ENCODE measurements at places on chromosomes 2 and 18.
A peak's percentile ranks its signal among the peaks of the same experiment; 100 is the strongest.

- peak; percentile 41 for DNase-seq
Measured at GRCh38 chr2:206800506-206801417, 35.4 kb downstream of the FASTKD2 start.

DNA sequence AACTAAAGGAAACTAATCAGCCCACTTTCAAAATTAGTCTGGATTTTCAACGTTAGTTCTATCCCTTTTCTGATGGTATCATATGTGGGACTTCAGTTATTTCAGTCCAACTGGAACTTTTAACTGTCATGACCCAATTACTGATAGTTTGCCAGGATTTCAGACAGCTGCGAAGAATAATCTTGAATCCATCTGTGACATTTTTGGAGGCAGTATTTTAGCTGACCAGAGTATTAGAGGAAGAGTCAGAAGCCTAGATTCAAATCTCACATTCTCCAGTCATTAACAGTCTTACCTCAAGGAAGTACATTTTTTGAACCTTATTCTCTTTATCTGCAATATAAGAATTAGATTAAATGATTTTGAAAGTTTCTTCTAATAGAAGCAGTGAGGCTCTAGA is 81.3 kb downstream of the PTRHD1 start:
- no peak for DNase-seq

GRCh38 chr2:18430996-18431748 is 129.3 kb downstream of the RDH14 start:
- no peak for DNase-seq

DNA sequence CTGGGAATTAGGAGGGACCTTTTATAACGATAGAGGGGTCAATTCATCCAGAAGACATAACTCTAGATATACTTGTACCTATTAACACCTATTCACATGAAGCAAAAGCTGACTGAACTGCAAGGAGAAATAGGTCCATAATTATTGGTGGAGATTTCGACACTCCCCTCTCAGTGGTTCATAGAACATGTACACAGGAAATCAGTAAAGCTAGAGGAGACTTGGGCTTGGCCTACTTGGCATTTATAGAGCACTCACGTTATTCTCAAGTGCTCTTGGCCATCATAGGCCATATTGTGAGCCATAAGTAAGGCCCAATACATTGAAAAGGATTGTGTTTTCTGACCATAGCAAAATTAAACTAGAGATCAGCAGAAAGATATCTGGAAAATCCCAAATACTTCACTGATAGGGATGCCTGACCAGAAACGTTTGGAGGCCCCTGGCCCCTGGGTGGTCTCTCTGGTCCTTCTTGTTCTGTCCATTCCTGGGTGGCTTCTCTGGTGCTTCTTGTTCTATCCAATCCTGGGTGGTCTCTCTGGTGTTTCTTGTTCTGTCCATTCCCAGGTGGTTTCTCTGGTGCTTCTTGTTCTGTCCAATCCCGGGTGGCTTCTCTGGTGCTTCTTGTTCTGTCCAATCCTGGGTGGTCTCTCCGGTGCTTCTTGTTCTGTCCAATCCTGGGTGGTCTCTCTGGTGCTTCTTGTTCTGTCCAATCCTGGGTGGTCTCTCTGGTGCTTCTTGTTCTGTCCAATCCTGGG is 49.0 kb downstream of the SNED1 start:
- DNase-seq: no peak

GRCh38 chr2:55779459-55780421 is 86.1 kb upstream of the PNPT1 start:
- no peak for DNase-seq

GRCh38 chr2:189268763-189269162 is 89.2 kb upstream of the COL5A2 start:
- DNase-seq: no peak

- no peak for DNase-seq
Measured at GRCh38 chr2:197705912-197706838, 1.0 kb downstream of the MARS2 start.

- DNase-seq: no peak
Measured at GRCh38 chr18:58544616-58545337, 84.1 kb downstream of the ALPK2 start.

GRCh38 chr2:46050489-46050888 is 246.7 kb upstream of the EPAS1 start:
- no peak for DNase-seq

- no peak for DNase-seq
Measured at GRCh38 chr2:226701052-226701451, 98.6 kb downstream of the IRS1 start.

DNA sequence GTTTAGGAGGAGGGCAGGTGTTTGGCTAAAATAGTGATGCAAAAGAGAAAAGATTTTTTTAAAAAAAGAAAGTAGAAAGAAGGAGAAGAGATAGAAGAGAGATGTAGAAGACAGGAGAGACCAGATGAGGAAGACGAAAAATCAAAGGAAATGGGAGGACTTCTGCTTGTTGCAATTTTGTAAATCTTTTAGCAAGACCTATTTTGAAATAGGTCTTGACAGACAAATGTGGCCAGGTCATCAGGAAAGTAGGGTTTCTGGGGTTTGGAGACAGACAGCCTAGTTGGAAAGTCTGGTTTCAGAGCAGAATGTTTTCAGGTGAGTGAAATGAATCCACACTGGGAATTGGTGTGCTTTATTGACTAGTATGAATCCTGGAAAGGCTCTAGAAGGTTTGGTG is 104.5 kb upstream of the CAVIN2 start:
- DNase-seq: no peak

DNA sequence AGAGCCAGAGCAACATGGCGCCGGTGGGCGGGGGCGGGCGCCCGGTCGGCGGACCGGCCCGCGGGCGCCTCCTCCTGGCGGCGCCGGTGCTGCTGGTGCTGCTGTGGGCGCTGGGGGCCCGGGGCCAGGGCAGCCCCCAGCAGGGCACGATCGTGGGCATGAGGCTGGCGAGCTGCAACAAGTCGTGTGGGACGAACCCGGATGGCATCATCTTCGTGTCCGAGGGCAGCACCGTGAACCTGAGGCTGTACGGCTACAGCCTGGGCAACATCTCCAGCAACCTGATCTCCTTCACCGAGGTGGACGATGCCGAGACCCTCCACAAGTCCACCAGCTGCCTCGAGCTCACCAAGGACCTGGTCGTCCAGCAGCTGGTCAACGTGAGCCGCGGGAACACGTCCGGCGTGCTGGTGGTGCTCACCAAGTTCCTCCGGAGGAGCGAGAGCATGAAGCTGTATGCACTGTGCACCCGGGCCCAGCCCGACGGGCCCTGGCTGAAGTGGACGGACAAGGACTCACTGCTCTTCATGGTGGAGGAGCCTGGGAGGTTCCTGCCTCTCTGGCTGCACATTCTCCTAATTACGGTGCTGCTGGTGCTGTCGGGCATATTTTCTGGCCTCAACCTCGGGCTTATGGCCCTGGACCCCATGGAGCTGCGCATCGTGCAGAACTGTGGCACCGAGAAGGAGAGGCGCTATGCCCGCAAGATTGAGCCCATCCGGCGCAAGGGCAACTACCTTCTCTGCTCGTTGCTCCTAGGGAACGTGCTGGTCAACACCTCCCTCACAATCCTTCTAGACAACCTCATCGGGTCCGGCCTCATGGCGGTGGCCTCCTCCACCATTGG is 507 bp downstream of the CNNM4 start:
- DNase-seq: no peak

DNA sequence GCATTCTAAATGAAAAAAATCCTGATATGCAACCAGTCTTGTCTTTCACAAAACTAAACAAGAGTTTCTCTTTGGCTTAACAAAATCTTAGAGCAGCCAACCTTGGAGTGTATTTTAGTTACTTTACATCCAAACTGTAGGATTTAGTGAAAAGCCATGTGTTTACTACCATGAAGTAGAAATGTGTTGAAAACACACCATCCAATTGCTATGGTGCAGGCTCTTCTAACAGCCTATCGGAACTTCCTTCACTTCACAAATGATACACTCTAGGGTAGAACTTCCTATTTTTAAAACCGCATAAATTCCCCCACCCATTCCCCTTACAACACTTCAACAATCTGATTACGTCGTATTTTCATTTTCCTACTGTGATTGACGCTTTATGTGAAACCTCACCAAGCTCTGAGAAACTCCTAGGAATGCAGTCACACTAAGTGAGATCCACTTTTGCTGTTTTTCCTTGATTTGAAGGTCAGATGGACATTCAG is 74.4 kb upstream of the MAP4K4 start:
- no peak for DNase-seq

- DNase-seq: no peak
Measured at GRCh38 chr18:22734791-22735627, 198.1 kb upstream of the RBBP8 start.

DNA sequence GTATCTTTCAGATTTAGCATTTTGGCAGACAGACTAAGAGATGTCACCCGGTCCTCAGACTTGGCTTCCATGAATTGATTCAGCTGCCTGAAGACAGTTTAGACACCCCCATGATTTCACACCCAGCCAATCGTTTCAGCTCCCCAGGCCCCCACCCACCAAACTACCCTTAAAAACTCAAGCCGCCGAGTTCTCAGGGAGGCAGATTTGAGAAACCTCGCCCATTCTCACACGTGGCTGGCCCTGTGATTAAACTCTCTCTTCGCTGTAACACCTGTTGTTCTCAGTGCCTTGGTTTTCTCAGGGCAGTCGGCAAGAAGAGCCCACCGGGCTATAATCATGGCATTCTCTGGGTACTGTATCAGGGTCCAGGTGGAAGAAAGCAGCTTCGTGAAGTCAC is 35.2 kb downstream of the UXS1 start:
- no peak for DNase-seq

DNA sequence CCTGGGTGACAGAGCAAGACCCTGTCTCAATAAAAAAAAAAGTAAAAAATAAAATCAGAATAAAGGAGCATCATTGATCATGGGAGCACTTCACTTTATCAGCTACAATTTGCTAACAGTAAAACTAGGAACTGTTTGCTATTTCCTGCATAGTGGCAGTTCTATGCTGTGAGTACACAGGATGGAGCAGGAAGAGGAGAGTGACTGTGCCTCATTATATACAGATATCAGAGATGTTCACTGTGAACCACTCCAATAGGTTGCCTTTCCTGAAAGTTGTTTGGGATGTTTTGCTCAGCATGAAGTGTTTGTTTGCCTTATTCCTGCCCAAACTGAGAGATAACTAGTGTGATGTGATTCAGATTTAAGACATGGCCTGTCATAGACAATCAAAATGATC is 151.4 kb upstream of the EPAS1 start:
- DNase-seq: no peak

- no peak for DNase-seq
Measured at GRCh38 chr2:1548910-1549673, 135.8 kb downstream of the TPO start.

DNA sequence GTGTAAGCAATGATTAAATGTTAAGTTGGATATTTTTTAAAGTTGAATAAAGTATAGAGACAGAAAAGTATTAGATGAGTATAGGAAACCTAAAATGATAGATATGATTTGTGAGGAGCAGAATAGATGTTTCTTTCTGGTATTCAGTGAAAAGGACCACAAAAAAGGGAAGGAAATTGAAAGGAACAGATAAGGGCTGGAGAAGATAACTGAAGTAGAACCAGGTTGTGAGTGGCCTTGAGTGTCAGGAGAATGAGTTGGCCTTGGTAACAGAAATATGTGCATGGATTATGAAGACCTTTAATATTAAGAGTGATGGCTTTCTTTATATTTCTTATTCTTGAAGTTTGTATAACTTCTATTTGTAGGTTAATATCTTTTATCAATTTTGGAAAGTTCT is 543.5 kb downstream of the METTL4 start:
- no peak for DNase-seq

DNA sequence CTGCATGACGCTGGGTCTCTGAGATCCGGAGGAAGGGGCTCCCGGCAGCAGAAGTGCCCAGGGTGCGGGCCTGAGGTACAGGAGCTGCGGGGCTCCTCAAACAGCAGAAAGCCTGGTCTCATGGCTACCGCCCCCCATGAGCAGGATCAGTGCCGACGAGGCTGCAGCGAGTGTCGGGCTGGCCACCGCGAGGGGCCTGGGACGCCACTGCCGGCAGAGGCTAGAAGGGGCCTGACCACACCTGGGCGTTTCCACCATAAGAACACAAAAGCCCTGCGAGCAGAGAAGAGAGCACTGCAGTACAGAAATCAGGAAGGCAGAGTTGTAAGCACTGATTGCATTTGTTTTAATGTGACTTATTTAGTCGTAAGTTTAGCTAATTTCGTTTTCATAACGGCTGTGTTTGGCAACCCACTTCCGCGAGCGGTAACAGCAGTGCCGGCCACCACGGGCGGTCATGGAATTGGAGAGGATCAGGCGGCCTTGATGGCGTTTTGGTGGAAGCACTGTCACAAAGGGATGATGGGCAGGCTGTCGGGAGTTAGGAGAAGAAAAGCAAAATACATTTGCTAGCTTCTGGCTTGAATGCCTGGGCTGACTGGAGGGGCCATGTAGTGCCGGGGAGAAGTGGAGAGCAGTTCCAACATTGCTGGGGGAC is 117.4 kb downstream of the HDAC4 start:
- DNase-seq: no peak

- no peak for DNase-seq
Measured at GRCh38 chr2:71348302-71348701, 16.7 kb downstream of the ZNF638 start.

GRCh38 chr18:21865043-21865442 is 124.5 kb downstream of the MIB1 start:
- no peak for DNase-seq

- no peak for DNase-seq
Measured at GRCh38 chr2:183678908-183679307, 554.7 kb downstream of the NUP35 start.

GRCh38 chr18:78903436-78904178 is 76.0 kb upstream of the SALL3 start:
- no peak for DNase-seq

GRCh38 chr18:26190506-26190905 is 35.7 kb upstream of the TAF4B start:
- DNase-seq: peak; percentile 41

DNA sequence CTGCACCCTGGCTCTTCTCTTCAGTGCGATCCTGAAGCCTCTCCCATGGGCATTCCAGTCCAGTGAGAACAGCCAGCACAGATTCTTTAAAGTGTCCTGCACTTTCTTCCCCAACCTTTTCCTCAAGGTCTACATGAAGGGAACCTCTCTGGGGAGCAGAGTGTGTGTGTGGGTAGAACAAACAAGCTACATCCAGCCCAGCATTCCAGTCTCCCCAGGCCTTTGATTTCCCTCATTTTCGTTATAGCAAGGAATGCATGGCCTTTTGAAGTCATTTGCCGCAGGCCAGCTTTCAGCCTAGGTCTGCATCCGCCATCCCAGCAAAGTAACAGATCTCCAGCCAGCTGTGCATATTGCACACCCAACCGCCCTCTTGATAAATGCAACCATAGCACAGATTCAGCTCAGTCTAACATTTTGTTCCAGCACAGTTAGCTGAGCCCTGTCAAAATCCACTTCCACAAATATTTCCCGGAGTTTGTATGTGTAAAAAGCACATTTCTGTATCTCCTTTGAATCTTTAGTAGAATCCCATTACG is 44.6 kb downstream of the CD8B2 start:
- no peak for DNase-seq

DNA sequence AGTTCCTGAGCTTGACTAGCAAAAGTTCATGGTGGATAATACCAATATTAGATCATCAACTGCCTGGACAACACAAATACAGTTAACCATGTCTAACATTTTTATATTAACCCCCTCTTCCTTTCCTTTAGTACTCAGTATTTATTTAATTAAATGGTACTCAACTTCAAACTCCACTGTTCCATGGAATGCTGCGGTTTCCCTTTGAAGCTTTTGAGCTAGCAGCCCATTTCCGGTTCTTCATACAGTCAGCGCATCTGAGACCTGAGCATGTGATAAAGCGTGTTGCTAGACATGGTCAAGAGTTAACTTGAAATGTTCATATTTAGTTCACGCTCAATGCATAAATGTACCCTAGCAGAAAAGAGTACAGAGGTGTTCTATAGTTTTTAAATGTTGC is 278.4 kb downstream of the ALPK2 start:
- no peak for DNase-seq

- DNase-seq: no peak
Measured at GRCh38 chr18:58048081-58048642, 4.1 kb downstream of the NEDD4L start.
